ENCODE measurements at places on chromosomes 7 and 10. TPM values are rescaled to one million over a fixed set of nuclear protein-coding genes. Genes with fewer than 3 reads are reported as not detected.

- H3K4me3 ChIP-seq, result peak overlapping the region; percentile 78
- DNase-seq, result no peak
- no peaks in the 10 kb centered on the region for H3K27me3 ChIP-seq
- no peak overlapping the region for H3K27ac ChIP-seq
- H3K4me1 ChIP-seq, result peaks cover 28% of the 10 kb centered on the region
These were observed 4.1 kb upstream of the KMT2E start for GRCh38 chr7:105009667-105010503.

GRCh38 chr10:128465697-128466096 is 339.5 kb upstream of the MKI67 start:
- H3K36me3 ChIP-seq, result no peaks in the 10 kb centered on the region
- no peak overlapping the region for H3K27ac ChIP-seq
- no peaks in the 10 kb centered on the region for H3K27me3 ChIP-seq
- no peaks in the 10 kb centered on the region for H3K4me1 ChIP-seq

- no peak overlapping the region for H3K4me3 ChIP-seq
- no peaks in the 10 kb centered on the region for H3K4me1 ChIP-seq
- H3K27ac ChIP-seq, result no peak overlapping the region
- DNase-seq, result no peak
- no peaks in the 10 kb centered on the region for H3K27me3 ChIP-seq
These were observed 65.2 kb downstream of the KLHDC10 start for GRCh38 chr7:130135208-130136205.

DNA sequence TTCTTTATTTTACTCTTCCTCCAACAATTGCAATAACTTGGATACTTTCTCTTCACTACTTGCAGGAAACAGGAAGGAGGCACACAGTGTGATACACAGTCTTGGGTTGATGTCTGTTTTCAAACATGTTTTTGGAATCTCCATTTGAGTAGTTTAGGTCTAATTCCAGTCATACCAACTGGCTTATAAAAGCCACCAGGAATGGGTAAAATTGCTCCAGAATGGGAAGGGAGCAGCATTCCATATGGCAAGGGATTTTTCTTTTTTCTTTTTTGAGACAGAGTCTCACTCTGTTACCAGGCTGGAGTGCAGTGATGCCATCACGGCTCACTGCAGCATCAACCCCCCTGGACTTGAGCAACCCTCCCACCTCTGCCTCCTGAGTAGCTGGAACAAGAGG is 545.1 kb upstream of the GALNT17 start:
- DNase-seq, result no peak
- no peaks in the 10 kb centered on the region for H3K36me3 ChIP-seq
- H3K27ac ChIP-seq, result no peak overlapping the region
- no peaks in the 10 kb centered on the region for H3K4me1 ChIP-seq
- H3K27me3 ChIP-seq, result no peaks in the 10 kb centered on the region
- no peak overlapping the region for H3K4me3 ChIP-seq

- no peaks in the 10 kb centered on the region for H3K36me3 ChIP-seq
- no peak overlapping the region for H3K4me3 ChIP-seq
- no peaks in the 10 kb centered on the region for H3K4me1 ChIP-seq
- no peak overlapping the region for H3K27ac ChIP-seq
These were observed 106.9 kb upstream of the LYZL1 start for GRCh38 chr10:29181936-29182335.

- DNase-seq, result peak; percentile 26
- H3K4me1 ChIP-seq, result peaks cover 27% of the 10 kb centered on the region
- no peaks in the 10 kb centered on the region for H3K27me3 ChIP-seq
- H3K4me3 ChIP-seq, result no peak overlapping the region
- no peak overlapping the region for H3K27ac ChIP-seq
These were observed 37.0 kb upstream of the DNAJB6 start for GRCh38 chr7:157299613-157300368.

GRCh38 chr7:48089046-48090003 is at the start of gene UPP1:
Gene UPP1, plus strand, starts transcription at chr7:48089265. Its CDS starts 5,519 bp downstream, at chr7:48094784.
- peaks cover 51% of the 10 kb centered on the region for H3K4me1 ChIP-seq
- peak within 1 kb of the TSS; percentile 94 for H3K4me3 ChIP-seq
- no peaks in the 10 kb centered on the region for H3K27me3 ChIP-seq
- DNase-seq, result peak; percentile 82
- H3K36me3 ChIP-seq, result peaks cover 15% of the 10 kb centered on the region
- H3K27ac ChIP-seq, result peak within 1 kb of the TSS; percentile 99

DNA sequence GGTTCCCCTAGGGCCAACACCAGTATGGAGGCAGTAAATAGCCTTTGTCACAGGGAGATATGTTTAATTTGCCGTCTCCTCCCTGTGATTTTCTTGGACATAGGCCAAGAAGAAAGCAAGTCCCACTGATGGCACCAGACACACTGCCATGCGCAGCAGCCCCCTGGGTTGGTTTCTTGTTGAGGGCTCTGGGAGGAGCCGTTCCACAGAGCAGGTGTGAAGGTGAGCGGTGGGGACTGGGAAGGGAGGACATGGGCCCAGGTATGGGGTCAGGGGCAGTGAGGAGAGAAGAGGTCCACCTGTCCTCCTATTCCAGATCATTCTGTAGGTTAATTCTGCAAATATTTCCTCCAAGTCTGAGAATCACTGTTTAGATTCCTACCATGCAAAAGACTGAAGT is 376.1 kb downstream of the PLXNA4 start:
- 0 out of 2 replicates have a peak, but pooled peaks cover 5% of the 10 kb centered on the region for H3K27me3 ChIP-seq
- no peak for DNase-seq
- no peak overlapping the region for H3K4me3 ChIP-seq
- H3K4me1 ChIP-seq, result no peaks in the 10 kb centered on the region

GRCh38 chr7:37285706-37286453 is 162.8 kb downstream of the ELMO1 start:
- DNase-seq, result no peak
- no peaks in the 10 kb centered on the region for H3K36me3 ChIP-seq
- H3K27ac ChIP-seq, result no peak overlapping the region

DNA sequence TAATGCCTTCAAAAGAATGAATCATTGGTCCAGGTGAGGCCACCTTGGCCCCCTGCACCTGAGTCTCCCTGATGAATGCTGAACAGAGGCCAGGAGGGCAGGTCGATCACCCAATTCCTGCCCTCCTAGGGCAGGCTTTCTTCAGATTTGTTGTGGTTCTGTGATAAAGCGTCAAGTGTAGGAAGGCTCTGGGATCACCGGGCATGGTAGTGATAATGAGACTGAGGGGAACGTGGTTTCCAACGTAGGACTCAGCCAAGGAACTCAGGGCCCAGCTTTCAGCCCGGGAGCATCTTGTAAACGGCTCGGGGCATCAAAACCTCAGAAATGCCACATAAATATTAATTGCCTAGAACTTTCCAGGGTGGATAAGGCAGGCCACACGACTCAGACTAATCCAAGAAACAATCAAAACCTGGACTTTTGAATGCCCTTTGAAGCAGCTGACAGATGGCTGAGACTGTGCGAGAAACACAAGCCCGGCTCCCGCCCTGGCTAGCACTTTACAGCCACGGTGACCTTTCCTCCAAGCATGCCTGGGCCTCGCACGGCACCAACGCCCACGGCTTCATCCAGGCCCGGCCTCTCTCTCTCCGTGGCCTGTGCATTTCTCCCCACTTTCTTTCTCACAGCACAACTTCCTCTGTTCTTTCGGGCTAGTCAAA is 239.3 kb upstream of the GRB10 start:
- H3K4me1 ChIP-seq, result peaks cover 13% of the 10 kb centered on the region
- no peaks in the 10 kb centered on the region for H3K27me3 ChIP-seq
- DNase-seq, result no peak
- H3K4me3 ChIP-seq, result no peak overlapping the region
- no peaks in the 10 kb centered on the region for H3K36me3 ChIP-seq

GRCh38 chr7:74173491-74173865 is 678 bp upstream of the EIF4H start:
- H3K27me3 ChIP-seq, result no peaks in the 10 kb centered on the region
- no peak for DNase-seq
- H3K36me3 ChIP-seq, result peaks cover 15% of the 10 kb centered on the region
- peaks cover 24% of the 10 kb centered on the region for H3K4me1 ChIP-seq
- H3K4me3 ChIP-seq, result peak overlapping the region; percentile 93
- H3K27ac ChIP-seq, result peak overlapping the region; percentile 36

DNA sequence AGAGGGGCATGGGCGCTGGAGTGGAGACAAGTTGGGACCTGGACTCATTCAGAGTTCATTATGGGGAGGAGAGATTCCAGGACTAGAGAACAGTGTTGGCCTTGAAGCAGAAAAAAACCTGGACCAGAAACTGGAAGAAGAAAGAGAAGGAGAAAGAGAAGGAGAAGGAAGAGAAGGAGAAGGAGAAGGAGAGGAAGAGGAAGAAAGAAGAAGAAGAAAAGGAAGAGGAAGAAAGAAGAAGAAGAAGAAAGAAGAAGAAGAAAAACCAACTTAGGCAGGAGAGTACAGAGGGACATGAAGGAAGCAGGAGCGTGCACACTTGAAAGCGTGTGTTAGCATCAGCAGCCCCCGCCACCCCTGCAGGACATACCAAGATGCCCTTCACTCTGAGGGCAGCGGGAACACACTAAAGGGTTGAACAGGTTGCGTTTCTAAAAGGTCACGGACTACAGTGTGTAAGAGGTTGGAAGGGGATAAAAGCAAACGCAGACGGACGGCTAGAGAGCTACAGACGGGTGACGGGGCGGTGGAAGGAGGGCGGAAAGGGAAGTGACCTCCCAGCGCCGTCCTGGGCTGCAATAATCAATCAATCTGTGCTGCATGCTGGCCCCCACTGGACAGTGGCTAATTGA is 95.3 kb downstream of the SEC61G start:
- no peak for DNase-seq
- peak overlapping the region; percentile 63 for H3K4me3 ChIP-seq
- H3K27me3 ChIP-seq, result peaks cover 58% of the 10 kb centered on the region
- no peaks in the 10 kb centered on the region for H3K36me3 ChIP-seq

GRCh38 chr7:50712252-50713122 is 70.2 kb downstream of the GRB10 start:
- no peak for DNase-seq
- H3K27me3 ChIP-seq, result no peaks in the 10 kb centered on the region
- peak overlapping the region; percentile 6 for H3K27ac ChIP-seq

GRCh38 chr10:343231-344220 is 208.3 kb downstream of the ZMYND11 start:
- H3K4me1 ChIP-seq, result peaks cover 10% of the 10 kb centered on the region
- H3K27me3 ChIP-seq, result no peaks in the 10 kb centered on the region
- no peak for DNase-seq
- no peaks in the 10 kb centered on the region for H3K36me3 ChIP-seq
- H3K4me3 ChIP-seq, result no peak overlapping the region
- H3K27ac ChIP-seq, result no peak overlapping the region

GRCh38 chr7:74443543-74444247 is 10.0 kb upstream of the GTF2IRD1 start:
- no peaks in the 10 kb centered on the region for H3K27me3 ChIP-seq
- no peaks in the 10 kb centered on the region for H3K4me1 ChIP-seq
- no peaks in the 10 kb centered on the region for H3K36me3 ChIP-seq
- no peak overlapping the region for H3K4me3 ChIP-seq

DNA sequence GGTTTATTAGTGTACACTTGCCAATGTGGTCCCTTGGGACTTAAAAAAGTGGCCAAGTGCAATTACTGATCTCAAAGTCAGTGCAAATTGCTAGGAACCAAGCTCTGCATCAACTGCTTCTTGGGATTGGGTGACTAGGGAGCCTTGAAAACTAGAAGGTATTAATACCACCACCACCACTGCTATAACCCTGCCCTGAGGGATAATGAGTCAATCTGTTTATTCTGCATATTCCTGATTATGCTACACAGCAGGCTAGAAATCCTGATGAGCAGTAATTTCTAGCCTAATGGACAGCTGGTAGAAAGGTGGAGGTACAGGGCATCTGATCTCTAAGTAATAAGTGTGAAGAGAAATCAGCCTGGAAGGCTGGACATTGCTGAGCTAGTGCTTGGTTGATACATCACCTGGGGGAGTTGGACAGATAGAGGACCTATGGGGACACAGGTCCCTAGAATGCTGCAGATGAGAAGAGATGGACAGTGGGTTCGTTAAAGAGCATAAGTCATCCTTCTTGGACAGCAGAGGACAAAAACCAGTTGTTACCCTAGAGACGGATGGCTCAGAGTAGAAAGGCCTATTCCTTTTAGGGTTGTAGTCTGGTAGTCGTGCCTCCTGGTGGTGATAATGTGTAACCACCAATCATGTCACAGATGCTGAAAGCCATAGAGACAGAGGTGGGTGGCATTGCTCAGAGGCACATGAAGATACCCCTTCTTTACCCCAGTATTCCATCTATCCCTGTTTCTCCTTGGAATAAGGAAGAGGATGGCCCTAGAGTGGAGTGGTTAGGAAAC is 554.8 kb downstream of the SORCS1 start:
- DNase-seq, result peak; percentile 52
- H3K27ac ChIP-seq, result peak overlapping the region; percentile 100
- peaks cover 50% of the 10 kb centered on the region for H3K4me1 ChIP-seq
- no peak overlapping the region for H3K4me3 ChIP-seq

DNA sequence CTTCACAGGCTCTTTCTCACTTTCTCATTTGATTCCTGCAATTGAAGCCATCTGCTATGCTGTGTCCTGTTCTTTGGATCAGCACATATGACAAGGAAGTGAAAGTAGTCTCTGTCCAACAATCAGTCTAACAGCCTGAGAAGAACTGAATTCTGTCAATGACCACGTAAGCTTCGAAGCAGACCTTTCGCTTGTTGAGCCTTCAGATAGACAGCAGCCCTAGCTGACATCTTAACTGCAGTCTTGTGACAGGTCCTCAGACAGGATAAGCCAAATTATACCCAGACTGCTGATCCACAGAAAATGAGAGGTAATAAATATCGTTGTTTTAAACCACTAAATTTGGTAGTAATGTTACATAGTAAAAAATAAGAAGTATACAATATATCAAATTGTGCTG is 691.0 kb upstream of the LRRTM3 start:
- no peak overlapping the region for H3K27ac ChIP-seq
- H3K4me1 ChIP-seq, result peaks cover 12% of the 10 kb centered on the region
- no peaks in the 10 kb centered on the region for H3K27me3 ChIP-seq
- DNase-seq, result no peak

KLF14 gene
- total RNA-seq, result not detected

AKR1C1 gene
- 3.2 TPM for total RNA-seq

SPOCK2 gene
- total RNA-seq, result 0.33 TPM

TAS2R3 gene
- total RNA-seq, result not detected

EGR2 gene
- 2.7 TPM for total RNA-seq

TRAPPC14 gene
- total RNA-seq, result 19.2 TPM

STEAP2 gene
- 4.7 TPM for total RNA-seq

PAX2 gene
- not detected for total RNA-seq

GPNMB gene
- not detected for total RNA-seq

SLC16A12 gene
- not detected for total RNA-seq

SFRP4 gene
- total RNA-seq, result not detected

Data from PC-3 (cell line).